ENCODE measurements at places on chromosomes 1 and 21.

DNA sequence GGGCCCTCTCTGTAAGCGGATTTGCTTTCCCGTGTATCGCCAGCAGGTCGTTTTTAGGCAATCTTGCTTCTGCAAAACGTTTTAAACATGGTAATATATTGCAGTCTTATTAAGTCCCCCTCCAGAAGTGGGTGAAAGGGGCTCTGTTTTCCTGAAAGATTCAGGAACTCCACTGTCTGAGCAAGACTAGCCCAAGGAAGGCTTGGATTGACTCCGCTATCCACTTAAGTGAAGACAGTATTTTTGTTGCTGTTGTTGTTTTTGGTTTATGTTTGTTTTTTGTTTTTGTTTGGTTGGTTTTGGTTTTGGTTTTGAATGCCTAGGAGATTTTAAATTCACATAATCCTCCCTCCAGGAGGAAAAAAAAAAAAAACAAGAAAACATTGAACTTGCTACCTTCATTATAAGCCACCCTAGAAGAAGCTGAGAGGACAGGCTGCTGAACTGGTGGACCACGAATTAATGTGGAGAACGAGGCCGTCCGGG lies 29.1 kb upstream of the NFIA start:
- no peak for DNase-seq

GRCh38 chr1:183090391-183091006 lies 67.3 kb downstream of the LAMC1 start:
- DNase-seq: no peak

GRCh38 chr1:117335376-117336086 lies 31.7 kb upstream of the MAN1A2 start:
- no peak for DNase-seq

DNA sequence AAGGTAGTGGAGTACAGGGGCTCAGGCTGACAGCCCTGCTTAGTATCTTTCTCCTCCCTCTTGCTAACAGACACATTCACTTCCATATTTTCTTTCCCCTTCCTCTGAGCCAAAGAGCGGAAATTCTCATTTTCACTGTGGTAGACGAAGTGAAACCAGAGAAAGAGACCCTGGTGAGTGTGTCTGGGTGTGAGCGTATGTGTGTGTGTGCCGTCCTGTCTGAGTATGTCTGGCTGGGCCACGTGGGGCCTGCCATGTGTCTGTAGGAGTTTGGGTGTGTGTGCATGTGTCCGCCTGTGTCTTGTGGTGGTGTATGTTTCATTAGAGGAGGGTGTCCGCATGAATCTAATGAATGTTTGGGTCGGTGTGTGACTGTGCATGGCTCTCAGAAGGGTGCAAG lies 1.7 kb downstream of the COL8A2 start:
- no peak for DNase-seq

GRCh38 chr1:52604063-52604770 lies 2.0 kb downstream of the GPX7 start:
- no peak for DNase-seq

- DNase-seq: no peak
Observed at GRCh38 chr1:208031932-208032320, 121.0 kb upstream of the CD34 start.

- DNase-seq: no peak
Observed at GRCh38 chr1:160580221-160580812, 1.0 kb upstream of the CD84 start.

- DNase-seq: no peak
Observed at GRCh38 chr1:84726593-84727499, 36.6 kb upstream of the SSX2IP start.

GRCh38 chr1:2528016-2528415 lies 1.6 kb upstream of the PANK4 start:
- no peak for DNase-seq

GRCh38 chr1:201126832-201127754 lies at the start of gene ASCL5:
ASCL5 (minus strand) TSS chr1:201127184; CDS start chr1:201115372, 11,812 bp downstream.
- DNase-seq: no peak
